ENCODE measurements at places on chromosomes 11 and 22.

GRCh38 chr11:46050003-46050461 is 71.2 kb downstream of the PHF21A start:
- H3K27me3 ChIP-seq, result no peaks in the 10 kb centered on the region
- peaks cover 22% of the 10 kb centered on the region for H3K4me1 ChIP-seq
- H3K4me3 ChIP-seq, result no peak overlapping the region
- H3K27ac ChIP-seq, result no peak overlapping the region
- H3K36me3 ChIP-seq, result peaks cover 7% of the 10 kb centered on the region
- no peak for DNase-seq

GRCh38 chr11:120032766-120033390 is 105.0 kb downstream of the TRIM29 start:
- H3K4me1 ChIP-seq, result peaks cover 5% of the 10 kb centered on the region
- no peak overlapping the region for H3K27ac ChIP-seq
- no peak overlapping the region for H3K4me3 ChIP-seq
- DNase-seq, result no peak

GRCh38 chr11:114166897-114167323 is 107.4 kb downstream of the ZBTB16 start:
- peak overlapping the region; percentile 93 for H3K27ac ChIP-seq
- peak overlapping the region; percentile 78 for H3K4me3 ChIP-seq
- no peaks in the 10 kb centered on the region for H3K27me3 ChIP-seq
- DNase-seq, result no peak
- no peaks in the 10 kb centered on the region for H3K36me3 ChIP-seq
- H3K4me1 ChIP-seq, result peaks cover 63% of the 10 kb centered on the region

GRCh38 chr11:61757213-61757862 is 4.9 kb downstream of the MYRF start:
- no peak for DNase-seq
- no peak overlapping the region for H3K27ac ChIP-seq
- no peaks in the 10 kb centered on the region for H3K36me3 ChIP-seq
- no peak overlapping the region for H3K4me3 ChIP-seq
- H3K27me3 ChIP-seq, result peaks cover 4% of the 10 kb centered on the region
- H3K4me1 ChIP-seq, result peaks cover 10% of the 10 kb centered on the region

- peaks cover 2% of the 10 kb centered on the region for H3K36me3 ChIP-seq
- no peaks in the 10 kb centered on the region for H3K27me3 ChIP-seq
- no peak overlapping the region for H3K27ac ChIP-seq
- H3K4me1 ChIP-seq, result peaks cover 12% of the 10 kb centered on the region
- no peak overlapping the region for H3K4me3 ChIP-seq
Observed at GRCh38 chr11:76096552-76096951, 109.8 kb downstream of the WNT11 start.

- peaks cover 6% of the 10 kb centered on the region for H3K36me3 ChIP-seq
- H3K27ac ChIP-seq, result peak overlapping the region; percentile 73
- H3K4me1 ChIP-seq, result peaks cover 30% of the 10 kb centered on the region
- no peaks in the 10 kb centered on the region for H3K27me3 ChIP-seq
- no peak overlapping the region for H3K4me3 ChIP-seq
Observed at GRCh38 chr11:36500315-36500721, 9.8 kb downstream of the TRAF6 start.

- DNase-seq, result no peak
- H3K4me3 ChIP-seq, result no peak overlapping the region
- peaks cover 2% of the 10 kb centered on the region for H3K4me1 ChIP-seq
- H3K27ac ChIP-seq, result no peak overlapping the region
- peaks cover 38% of the 10 kb centered on the region for H3K27me3 ChIP-seq
Observed at GRCh38 chr22:44604455-44604854, 97.5 kb upstream of the PRR5 start.

GRCh38 chr11:119365071-119365591 is 16.4 kb downstream of the USP2 start:
- H3K36me3 ChIP-seq, result no peaks in the 10 kb centered on the region
- H3K27me3 ChIP-seq, result peaks cover 74% of the 10 kb centered on the region
- H3K4me3 ChIP-seq, result peak overlapping the region; percentile 82
- DNase-seq, result no peak

DNA sequence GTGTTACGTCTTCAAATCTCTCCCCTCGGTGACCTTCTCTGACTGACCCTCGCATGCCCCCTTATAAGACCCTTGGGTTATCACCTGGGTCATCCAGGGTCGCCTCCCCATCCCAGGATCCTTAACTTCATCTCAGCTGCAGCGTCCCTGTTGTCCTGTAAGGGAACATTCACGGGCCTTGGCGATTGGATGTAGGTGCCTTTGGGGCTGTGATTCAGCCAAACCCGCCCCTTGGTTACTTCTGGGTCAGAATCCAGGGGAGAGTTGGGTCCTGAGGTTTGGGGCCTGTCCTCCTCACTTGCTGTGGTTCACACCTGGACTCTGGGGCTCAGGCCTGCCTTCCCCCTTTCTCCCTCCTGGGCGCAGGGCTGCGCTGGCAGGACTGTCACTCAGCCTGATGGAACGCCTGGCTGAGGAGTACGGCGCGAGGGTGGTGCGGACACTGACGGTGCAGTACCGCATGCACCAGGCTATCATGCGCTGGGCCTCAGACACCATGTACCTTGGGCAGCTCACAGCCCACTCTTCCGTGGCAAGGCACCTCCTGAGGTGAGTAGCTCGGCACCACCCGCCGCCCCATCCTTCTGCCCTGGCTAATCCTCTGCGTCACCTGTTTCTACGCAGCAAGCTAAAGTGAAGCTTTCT is 29.4 kb downstream of the IGHMBP2 start:
- peak overlapping the region; percentile 61 for H3K27ac ChIP-seq
- no peaks in the 10 kb centered on the region for H3K27me3 ChIP-seq
- no peak for DNase-seq
- H3K4me1 ChIP-seq, result peaks cover 7% of the 10 kb centered on the region
- peaks cover 7% of the 10 kb centered on the region for H3K36me3 ChIP-seq

DNA sequence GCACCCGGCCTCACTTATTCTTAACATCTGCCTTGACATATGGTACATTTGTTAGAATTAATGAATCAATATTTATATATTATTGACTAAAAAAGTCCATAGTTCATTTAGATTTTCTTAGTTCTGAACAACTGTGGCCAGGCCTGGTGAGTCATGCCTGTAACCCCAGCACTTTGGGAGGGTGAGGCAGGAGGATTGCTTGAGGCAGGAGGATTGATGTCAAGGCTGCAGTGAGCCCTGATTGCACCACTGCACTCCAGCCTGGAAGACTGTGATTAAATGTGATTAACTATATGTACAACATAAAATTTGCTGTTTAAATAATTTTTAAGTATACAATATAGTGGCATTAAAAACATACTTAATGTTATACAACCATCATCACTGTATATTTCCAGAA is 5.6 kb downstream of the UVRAG start:
- no peak for DNase-seq
- H3K4me1 ChIP-seq, result peaks cover 30% of the 10 kb centered on the region
- H3K27me3 ChIP-seq, result no peaks in the 10 kb centered on the region
- no peak overlapping the region for H3K4me3 ChIP-seq
- no peaks in the 10 kb centered on the region for H3K36me3 ChIP-seq
- H3K27ac ChIP-seq, result no peak overlapping the region

DNA sequence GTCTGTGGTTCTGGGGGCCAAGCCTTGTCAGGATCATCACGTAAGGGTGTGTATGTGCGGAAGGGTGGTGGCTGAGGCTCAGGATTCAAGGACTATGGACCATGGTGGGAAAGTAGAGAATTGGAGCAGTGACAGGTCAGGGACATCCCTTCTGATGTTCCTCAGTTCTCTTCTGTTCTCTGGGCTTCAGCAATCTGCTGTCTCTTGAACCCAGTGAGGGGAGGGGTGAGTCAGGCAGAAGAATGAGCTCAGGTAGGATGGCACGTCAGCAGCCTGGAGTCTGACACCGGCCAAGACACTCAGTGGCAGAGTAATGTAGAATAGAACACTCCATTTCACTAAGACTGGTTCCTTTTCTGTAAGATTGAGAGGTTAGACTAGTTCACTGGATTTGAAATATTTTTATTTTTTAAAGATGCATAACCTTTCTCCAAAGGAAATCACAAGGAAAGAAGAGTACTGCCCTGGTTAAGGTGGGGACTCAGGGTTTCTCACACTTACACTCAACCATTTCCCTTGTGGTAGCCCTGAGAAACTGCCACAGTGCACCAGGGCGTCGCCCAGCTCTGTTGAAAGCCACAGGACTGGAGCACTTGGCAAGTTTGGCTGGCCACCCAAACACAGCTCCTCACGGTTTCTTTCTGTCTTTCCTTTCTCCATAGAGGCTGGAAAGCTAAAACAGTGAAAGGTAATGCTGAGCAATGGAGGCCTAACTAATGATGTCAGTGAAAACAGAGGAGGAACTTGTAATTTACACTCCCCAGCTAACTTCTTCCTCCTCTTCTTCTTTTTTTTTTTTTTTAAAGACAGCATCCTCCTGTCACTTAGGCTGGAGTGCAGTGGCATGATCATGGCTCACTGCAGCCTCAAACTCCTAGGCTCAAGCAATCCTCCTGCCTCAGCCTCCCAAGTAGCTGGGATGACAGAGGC is 23.1 kb upstream of the MICAL2 start:
- no peak for DNase-seq
- peak overlapping the region; percentile 86 for H3K4me3 ChIP-seq
- peak overlapping the region; percentile 85 for H3K27ac ChIP-seq
- H3K36me3 ChIP-seq, result no peaks in the 10 kb centered on the region

GRCh38 chr11:94926698-94927237 is 46.6 kb downstream of the CWC15 start:
- H3K4me1 ChIP-seq, result peaks cover 23% of the 10 kb centered on the region
- H3K4me3 ChIP-seq, result no peak overlapping the region
- no peaks in the 10 kb centered on the region for H3K27me3 ChIP-seq
- H3K36me3 ChIP-seq, result peaks cover 7% of the 10 kb centered on the region
- no peak overlapping the region for H3K27ac ChIP-seq

DNA sequence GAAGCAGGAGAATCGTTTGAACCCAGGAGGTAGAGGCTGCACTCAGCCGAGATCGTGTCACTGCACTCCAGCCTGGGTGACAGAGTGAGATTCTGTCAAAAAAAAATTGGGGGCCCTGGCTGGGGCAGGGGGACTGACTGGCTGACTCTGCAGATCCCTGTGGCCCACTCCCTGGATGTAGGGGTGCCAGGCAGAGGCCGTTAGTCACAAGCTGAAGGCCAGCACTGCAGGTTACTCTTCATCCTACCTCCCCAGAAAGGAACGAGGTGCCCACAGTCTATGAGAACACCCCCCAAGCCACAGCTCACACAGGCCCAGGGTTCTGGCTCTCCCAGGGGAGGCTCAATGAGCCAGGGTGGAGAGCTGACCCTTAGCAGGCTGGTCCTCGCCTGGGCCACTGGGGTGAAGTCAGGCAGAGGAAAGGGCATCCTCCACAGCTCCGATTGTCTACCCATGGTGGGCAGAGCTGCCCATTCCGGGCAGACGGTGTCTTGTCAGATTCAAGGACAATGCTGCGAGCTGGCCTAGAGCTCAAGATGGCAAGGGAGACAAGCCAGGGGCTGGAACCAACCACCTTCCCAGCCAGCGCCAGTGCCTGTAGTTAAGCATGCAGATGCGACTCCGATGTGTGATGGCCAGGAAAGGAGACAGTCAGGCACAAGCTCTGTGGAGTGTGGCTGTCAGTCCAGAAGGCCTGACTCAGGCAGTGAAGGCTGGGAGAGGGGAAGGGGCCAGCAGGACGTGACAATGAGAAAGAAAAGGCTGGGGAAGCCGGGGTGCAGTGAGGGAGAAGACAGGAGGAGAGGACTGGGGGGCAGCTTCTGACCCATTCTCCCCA is 12.4 kb downstream of the C11orf24 start:
- no peak for DNase-seq
- H3K27me3 ChIP-seq, result no peaks in the 10 kb centered on the region
- no peak overlapping the region for H3K27ac ChIP-seq
- H3K4me1 ChIP-seq, result peaks cover 2% of the 10 kb centered on the region
- no peak overlapping the region for H3K4me3 ChIP-seq

- H3K4me1 ChIP-seq, result peaks cover 11% of the 10 kb centered on the region
- H3K4me3 ChIP-seq, result peak overlapping the region; percentile 74
- peaks cover 6% of the 10 kb centered on the region for H3K27me3 ChIP-seq
- DNase-seq, result no peak
- peaks cover 2% of the 10 kb centered on the region for H3K36me3 ChIP-seq
Observed at GRCh38 chr11:69711822-69712801, 8.3 kb upstream of the FGF19 start.

- H3K4me1 ChIP-seq, result peaks cover 4% of the 10 kb centered on the region
- H3K4me3 ChIP-seq, result no peak within 1 kb of the TSS
- H3K27ac ChIP-seq, result no peak within 1 kb of the TSS
- DNase-seq, result no peak
- H3K36me3 ChIP-seq, result peaks cover 13% of the 10 kb centered on the region
- H3K27me3 ChIP-seq, result peaks cover 74% of the 10 kb centered on the region
Observed at GRCh38 chr11:120239713-120240640, at the start of gene POU2F3. Gene POU2F3, plus strand, starts transcription at chr11:120240140. Its CDS starts 204 bp downstream, at chr11:120240344.

- H3K36me3 ChIP-seq, result peaks cover 6% of the 10 kb centered on the region
- no peak for DNase-seq
- no peaks in the 10 kb centered on the region for H3K4me1 ChIP-seq
- no peak overlapping the region for H3K27ac ChIP-seq
- no peaks in the 10 kb centered on the region for H3K27me3 ChIP-seq
Observed at GRCh38 chr11:31652528-31652927, 143.0 kb downstream of the ELP4 start.

DNA sequence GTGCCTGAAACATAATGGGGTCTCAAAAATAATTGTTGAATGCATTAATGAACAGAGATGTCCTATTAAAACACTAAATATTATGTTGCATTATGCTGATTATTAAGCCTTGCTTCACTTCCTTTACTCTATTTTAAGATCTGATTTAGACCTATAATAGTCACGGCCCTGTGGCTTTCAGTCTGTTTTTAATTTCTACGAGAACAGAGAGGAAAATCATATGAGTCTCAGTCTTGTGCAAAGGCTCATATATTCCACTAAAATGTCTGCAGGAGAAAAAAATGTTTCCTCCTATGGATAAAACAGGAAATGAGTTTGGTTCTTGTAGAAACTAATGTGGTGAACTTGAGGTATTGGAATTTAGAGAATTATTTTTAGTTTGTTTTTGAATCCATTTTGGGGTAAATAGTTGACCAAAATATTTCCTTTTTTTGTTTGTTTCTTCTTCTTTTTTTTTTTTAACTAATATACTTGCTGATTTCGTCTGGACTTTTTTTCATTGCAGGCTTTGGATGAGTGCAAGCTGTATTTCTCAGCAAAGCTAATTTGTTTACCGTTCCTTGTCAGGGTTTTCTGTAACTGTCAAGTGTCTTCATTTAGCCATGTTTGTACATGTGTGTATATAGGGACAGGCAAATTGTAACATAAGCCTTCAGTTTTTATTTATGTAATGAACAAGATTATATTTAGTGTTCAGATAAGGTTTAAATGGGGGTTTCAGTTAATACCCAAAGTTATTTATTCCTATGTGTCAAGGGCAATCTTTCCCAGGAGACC is 139.1 kb upstream of the DDI1 start:
- no peak overlapping the region for H3K27ac ChIP-seq
- no peaks in the 10 kb centered on the region for H3K27me3 ChIP-seq
- no peaks in the 10 kb centered on the region for H3K36me3 ChIP-seq
- no peak for DNase-seq
- H3K4me3 ChIP-seq, result no peak overlapping the region
- H3K4me1 ChIP-seq, result no peaks in the 10 kb centered on the region

DNA sequence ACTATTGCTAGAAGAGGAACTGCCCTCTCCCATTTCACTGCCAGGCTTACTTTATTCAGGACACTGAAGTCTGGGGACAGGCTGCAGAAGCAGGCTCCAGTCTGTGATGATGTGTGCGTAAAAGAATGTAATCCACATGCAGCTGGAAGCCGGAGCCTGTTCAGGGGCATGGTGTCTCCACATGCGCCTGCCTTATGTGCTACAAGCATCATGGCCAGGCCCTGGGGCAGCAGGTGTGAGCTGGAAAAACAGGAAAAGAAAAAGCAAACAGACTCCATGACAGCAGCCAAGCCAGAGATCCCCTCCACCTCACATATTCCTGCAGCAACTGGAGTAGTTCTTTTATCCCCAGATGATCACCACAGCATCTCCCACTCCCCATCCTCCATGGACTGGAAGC is 33.4 kb downstream of the ARFGAP2 start:
- H3K27ac ChIP-seq, result no peak overlapping the region
- H3K4me3 ChIP-seq, result no peak overlapping the region
- H3K36me3 ChIP-seq, result peaks cover 3% of the 10 kb centered on the region
- peaks cover 2% of the 10 kb centered on the region for H3K4me1 ChIP-seq
